Midbrain (tissue), 1 donor: ENCODE measurements at places on chromosomes 2 and 18.
A peak's percentile ranks its signal among the peaks of the same experiment; 100 is the strongest.

DNA sequence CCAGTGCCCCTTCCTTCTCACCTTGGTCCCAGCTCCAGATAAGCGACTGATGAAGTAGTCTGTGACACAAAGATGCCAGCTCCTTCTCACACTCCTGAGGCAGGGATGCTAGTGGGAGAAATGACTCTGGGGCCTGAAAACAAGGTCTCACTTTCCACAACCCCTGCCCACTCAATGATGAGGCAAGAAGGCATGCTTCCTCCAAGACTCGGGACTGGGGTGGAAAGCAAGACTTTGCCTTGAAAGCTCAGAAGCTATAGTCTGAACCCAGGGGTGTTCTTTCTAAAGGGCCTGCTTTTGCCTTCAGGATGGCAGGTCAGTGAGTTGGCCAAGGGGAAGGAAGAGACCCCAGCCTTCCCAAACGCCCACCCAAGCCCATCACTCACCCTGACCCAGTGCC lies 1.4 kb downstream of the CCDC142 start:
- DNase-seq: no peak

- DNase-seq: no peak
Observed at GRCh38 chr18:46563317-46563716, 93.7 kb downstream of the LOXHD1 start.

DNA sequence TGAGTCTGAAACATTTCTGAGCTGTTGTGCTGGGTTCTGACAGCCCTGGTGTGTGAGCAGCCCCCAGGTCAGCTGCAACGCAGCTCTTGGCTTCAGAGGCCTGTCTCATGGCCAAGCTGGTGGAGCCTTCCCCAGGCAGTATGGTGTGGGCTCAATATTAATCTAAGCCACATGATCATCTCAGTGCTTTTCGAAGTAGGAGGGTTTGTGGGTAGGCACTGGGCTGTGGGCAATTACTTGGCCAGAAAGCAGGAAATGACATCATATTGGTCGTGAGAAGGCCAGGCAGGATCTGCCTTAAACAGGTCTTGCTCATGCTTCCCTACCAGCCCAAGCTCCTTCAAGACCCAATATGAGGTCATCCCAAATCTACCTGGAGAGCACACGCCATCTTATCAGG lies 26.9 kb downstream of the LOXHD1 start:
- no peak for DNase-seq

DNA sequence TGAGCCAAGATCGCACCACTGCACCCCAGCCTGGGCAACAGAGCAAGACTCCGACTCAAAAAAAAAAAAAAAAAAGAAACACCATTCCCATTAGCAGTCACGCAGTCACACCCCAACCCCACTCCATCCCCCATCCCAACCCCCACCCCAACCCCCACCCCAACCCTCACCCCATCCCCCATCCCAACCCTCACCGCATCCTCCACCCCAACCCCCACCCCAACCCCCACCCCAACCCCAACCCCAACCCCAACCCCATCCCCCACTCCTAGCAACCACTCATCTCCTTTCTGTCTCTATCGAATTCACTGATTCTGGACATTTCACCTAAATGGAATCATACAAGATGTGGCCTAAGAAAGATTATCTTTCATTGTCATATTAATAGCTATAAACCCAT lies 25.9 kb upstream of the ATP9B start:
- no peak for DNase-seq

DNA sequence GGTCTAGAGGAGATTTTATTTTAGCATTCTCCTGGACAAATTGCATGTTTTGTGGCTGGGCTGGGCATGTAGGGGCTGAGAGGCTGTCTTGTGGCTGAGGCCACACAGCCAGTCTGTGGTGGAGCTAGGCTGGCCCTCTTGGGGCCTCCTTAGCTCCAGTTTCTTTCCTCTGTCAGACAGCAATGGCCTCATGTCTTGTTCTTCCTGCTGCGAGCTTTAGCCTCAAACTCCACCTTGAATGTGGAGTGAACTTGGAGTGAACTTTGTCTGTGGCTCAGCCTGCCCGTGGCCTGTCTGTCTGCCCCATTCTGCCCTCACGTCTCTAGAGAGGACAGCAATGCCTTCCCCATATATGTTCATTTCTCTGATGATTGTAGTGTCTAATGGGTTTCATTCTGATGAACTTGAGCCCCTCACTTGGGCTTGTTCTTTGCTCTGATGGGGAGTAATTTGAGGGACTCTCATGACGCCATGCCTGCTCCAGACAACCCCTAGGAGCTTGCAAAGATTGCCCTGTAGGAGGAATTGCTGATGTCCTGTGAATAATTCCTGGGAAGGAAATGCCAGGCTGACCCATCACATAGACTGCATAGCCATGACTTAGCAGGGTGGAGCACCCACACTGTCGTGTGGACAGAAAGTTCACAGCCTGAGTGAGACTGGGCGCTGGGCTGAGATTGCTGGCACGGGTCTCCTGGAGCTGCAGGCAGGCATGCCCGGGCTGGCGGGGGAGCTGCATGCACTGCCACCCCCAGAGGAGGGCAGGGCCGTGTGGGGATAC lies 42.6 kb downstream of the ASAP2 start:
- no peak for DNase-seq

DNA sequence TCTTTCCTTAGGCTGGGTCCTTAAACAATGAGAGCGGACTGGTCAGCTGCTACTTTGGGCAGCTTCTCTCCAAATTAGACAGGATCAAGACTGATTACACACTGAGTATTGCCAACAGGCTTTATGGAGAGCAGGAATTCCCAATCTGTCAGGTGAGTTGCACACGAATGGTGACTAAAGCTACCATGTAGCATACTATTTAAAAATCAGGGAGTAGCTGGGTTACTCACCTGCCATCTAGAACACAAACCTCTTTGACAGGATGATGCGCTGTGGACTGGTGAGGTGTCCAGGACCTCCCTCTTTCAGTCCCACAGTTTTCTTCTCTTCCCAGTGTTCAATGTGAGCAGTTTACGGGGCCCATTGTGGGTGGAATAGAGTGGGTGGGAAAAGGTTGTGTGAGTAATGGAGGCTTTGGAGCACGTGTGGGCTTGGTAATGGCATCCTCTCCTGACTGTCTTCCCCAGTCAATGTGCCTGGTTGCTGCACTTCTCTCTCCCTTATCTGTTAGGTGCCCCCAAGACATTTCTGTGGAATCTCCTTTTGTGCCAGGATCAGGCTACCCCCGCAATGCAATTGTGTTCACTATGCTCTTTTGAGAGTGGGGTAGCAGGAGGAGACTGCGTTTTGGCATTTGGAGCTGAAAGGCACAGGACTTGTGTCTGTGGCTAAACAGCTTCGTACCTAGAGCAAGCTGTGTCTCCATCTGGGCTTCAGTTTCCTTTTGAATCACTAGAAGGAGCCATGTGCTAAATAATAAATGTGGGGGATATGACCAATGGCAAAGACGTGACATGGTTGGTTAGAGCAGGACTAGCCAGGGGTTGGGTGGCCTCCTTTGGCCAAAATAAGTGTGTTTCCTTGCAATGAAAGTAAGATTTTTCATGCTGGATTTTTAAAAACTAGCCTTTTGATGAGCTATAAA lies 17.7 kb downstream of the SERPINB12 start:
- DNase-seq: no peak

- DNase-seq: no peak
Observed at GRCh38 chr2:47218066-47218581, 63.0 kb upstream of the STPG4 start.

- DNase-seq: no peak
Observed at GRCh38 chr18:78455386-78455785, 524.2 kb upstream of the SALL3 start.

GRCh38 chr2:144517866-144518747 lies 1.8 kb downstream of the ZEB2 start:
- DNase-seq: no peak

GRCh38 chr18:79802298-79802697 lies 4.6 kb downstream of the KCNG2 start:
- DNase-seq: no peak

DNA sequence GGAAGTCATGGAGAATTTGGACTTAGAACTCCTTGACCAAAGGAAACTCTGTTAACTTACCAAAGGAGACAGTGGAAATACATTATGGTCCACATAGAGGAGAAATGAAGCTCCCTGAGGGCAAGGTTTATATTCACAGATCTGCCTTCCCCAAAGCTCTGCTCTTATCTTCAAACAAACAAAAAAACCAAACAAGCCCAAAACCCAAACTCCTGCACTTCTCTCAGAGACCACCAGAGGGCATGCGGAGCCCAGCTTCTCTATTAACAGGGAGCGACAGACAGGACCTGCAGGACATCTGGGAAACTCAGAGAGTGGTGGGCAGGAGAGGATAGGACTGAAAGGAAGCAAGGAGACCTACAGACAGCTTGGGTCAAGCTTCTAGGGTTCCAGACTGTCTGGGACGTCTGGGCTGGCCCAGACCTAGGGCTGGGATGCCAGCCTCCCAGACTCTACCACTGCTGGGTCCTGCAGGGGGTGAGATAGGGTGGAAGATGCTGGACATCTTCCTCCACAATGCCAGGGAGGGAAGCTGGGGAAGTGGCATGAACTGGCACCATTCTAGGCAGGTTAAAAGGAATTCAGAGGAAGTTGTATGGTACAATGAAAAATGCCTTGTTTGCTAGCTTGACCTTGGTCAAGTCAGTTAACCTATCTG lies 4.0 kb upstream of the WNT10A start:
- peak; percentile 79 for DNase-seq
